ENCODE measurements at places on chromosomes 6 and 20.

DNA sequence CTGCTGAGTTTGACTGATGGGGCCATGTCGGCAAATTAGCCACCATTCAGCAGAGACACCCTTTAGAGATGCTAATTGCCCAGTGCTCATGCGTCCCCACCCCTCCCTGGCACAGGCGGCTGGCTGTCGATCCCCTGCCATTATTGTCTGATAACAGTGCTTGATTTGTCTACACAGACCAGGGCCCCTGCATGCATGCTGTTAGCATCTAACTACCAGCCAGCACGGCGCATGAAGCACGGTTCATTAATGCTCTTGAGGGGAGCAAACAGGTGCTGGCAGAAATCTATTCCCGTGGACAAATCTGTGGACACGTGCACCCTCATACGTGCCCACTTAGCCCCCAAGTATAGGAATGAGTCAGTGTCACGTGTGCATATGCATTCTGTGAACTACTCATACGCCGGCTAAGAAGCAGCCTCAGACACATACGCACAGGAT, 32.2 kb downstream of the KCNB1 start:
- DNase-seq: no peak

- DNase-seq: no peak
These were observed 762.3 kb upstream of the GJE1 start for GRCh38 chr6:141370438-141370837.

DNA sequence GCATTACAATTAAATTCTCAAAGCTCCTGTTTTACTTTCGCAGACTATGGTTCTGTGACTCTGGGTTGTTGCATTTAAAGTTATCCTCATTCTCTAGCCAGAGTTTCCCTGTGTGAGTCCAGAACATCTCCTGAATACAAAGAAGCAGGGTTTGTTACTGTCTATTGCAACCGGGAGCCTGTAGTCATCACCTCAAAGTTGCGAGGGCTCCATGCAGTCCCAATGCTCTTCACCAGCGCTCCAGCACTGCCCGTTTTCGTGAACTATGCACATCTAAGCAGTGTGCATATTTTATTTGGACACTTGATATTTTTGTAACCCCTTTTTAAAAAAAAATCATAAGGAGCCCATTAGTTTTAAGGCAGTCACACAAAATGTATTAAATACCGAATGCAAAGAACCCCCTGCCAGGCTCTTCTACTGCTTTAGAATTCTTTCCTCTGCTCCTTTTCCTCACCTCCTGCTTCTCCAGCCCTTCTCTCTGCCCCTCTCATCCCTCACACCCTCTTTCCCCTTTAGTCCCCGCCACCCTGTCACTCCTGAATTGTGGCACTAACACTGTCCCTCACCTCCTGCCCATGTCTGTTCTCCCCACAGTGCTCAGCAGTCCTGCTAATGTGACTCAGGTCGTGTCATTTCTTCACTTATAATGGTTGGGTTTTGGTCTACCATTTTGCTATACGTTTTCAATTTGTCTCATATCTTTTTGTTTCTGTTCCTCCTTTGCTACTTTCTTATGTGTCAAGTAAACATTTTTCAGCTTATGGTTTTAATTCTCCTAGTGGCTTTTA, 1.1 kb upstream of the HLA-C start:
- DNase-seq: no peak

GRCh38 chr6:13068586-13069210, 259.6 kb downstream of the TBC1D7 start:
- DNase-seq: no peak

- DNase-seq: no peak
These were observed 62.0 kb upstream of the FAM184A start for GRCh38 chr6:119140196-119141140.

DNA sequence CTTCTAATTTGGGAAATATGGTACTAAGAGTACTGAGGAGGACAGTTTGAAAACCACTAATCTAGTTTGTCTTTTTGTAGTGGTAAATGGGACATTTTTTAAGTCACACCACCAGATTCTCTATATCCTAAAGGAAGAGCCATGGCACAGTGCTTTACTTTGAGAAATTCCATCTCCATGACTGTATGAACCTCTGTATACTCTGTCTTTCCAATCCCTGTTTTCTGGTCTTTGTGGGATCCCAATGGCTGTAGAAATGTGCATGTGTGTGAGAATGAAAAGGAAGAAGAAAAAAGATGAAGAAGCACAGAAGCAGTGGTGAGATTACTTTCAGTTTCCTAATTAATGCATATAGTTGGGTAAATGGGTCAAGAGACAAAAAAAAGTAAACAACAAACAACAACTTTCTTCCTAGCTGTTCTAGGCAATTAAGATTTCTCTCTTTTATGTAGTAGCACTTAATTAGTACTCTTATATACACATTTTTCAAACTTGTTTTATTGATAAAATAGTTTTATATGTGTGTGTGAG, 141.2 kb upstream of the HCRTR2 start:
- no peak for DNase-seq

- DNase-seq: no peak
These were observed 69.1 kb downstream of the NRSN1 start for GRCh38 chr6:24194978-24195700.

DNA sequence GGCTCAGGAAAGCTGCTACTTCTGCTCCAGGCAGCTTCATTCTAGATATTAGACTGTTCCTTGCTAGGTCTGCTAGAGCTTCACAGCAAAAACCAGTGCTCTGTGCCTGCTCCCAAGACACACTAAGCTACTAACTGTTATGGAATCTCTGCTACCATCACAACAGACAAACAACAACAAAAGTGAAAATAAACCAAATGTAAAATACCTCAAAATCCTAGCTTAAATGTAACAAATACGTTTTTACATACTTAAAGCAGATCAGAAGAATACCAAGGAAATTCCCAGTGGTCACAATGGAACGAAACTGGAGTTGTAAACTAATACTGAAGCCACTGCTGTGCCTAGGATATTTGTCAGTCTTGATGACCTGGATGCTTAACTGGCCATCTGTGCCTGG, 84.6 kb upstream of the EZR start:
- no peak for DNase-seq

DNA sequence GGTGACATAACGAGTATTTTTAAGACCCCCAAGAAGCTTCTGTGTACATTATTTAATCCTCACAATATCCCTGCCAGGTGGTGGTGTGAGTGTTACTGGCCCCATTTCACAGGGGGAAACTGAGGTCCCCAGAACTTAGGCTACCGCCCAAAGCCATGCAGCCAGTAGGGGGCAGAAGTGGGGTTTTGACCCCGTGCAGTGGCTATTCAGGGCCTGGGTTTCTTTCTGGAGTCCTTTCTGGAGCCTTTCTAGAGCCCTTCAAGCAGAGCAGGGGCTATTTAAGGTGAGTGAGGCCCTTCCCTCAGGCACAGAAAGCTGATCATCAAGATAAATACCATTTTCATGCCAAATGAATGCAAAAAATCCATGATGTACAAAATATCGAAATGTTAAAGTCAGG, 59.0 kb downstream of the CTCFL start:
- no peak for DNase-seq

DNA sequence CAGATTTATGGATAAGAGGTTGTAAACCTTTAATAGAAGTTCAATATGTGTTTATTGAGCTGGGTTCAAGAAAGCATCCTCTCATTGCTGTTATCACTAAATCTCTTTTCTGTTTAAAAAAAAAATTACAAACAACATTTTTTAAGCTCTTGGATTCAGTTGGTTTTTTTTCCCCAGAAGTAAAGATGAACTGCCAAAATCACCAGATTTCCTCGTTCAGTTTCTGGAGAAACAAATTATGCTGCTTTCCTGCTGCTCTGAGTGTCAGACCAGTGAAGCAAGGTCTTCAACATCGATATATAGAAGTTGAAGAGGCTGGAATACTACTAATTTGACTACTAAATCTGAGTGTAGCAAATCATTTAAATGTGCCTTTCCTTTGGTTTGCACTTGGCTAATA, 352.1 kb upstream of the IRAK1BP1 start:
- DNase-seq: no peak

DNA sequence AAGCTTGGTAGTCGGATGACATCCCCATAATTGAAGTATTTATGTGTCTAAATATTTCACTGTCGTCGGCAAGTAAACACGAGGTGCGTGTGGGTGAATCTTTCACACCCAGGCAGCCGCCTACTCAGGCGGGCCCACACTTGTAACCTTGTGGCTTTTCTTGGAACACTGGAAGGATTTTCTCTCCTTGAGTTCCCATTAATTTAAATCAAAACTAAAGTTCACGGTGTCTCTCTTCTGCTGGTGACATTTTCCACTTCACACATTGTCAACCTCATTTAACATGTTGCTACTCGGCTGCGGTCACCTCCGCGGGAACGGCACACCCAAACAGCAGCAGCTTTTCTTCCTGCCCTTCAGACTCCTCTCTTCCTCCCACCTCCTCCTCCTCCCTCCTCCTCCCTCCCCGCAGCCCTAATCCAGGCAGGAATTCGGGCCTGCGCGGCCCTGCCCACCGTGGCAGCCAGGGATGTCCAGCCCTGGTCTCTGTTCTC, 336.6 kb downstream of the QKI start:
- no peak for DNase-seq

GRCh38 chr6:169240591-169241390, 12.9 kb downstream of the THBS2 start:
- DNase-seq: no peak

GRCh38 chr6:119628691-119629594, 279.4 kb upstream of the MAN1A1 start:
- no peak for DNase-seq

- DNase-seq: no peak
These were observed 13.8 kb upstream of the AKAP12 start for GRCh38 chr6:151225919-151226318.

DNA sequence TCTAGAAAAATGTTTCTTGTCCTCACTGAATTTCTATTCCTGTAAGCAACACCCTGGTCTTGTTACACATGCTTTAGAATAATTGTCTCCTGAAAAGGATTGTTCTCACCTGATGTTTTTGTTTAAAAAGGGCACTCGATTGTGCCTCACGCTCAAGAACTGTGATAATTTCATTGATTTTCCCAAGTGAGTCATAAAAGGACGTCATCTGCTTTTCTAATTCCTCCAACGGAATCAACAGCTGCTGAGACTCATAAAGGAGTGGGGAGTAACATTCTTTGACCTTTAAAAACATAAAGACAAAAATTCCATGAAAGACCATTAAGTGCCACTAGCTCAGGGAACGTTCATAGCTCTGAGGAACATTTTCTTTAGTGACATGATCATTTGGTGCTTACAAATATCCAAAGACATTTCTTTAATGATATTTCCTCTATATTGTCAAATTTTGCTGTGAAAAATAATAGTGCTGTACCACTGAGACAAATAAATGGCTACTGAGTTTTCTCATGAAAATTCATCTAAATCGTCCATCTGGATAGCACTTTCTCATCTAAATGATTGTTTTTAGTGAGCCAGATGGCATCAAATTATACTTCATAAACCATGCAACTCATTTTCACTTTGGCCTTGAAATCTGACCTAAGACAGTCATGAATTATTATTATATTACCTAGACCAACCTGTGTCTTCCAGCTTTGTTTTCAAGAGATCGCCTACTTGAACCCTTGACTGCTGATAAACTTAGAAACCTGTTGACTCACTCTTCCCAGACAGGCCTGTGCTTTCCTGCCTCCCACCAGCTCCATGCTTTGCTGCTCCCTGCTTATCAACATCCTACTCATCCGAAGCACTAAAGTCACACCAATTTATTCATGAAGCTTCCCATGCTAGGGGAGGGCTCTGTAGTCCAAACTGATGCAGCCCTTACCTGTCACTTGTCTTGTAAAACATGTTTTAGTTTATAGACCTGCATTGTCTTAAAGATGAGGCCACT, 178.2 kb downstream of the SYNE1 start:
- no peak for DNase-seq

GRCh38 chr6:104349191-104349590, 510.5 kb downstream of the HACE1 start:
- DNase-seq: no peak

GRCh38 chr6:74409447-74409846, 713.4 kb downstream of the CD109 start:
- peak; percentile 3 for DNase-seq

DNA sequence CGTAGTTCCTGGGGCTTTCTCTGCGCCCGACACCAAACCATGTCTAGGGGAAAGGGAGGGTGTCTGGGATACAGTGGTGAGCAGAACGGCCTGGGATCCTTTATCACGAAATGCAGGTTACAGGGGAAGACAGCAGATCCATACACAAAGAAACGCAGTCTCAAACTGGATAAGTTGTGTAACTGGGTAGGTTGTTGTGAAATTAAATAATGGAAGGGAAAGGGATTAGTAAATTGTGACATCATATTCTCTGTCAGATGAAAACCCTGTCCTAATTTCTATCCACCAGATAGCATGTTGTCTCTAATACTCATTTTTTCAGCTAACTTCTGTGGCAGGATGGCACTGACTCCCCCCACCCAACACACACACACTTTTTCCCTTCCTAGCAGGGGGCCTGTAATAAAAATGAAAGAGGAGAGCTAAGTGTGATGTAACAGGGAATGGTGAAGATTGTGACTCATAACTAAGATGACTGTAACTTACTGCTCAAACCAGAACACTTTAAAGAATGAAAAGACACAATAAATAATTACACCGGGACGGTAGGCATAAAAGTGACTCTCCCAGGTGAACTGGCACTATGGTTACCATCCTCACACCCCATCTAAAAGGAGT, 769 bp upstream of the TRPC4AP start:
- no peak for DNase-seq

DNA sequence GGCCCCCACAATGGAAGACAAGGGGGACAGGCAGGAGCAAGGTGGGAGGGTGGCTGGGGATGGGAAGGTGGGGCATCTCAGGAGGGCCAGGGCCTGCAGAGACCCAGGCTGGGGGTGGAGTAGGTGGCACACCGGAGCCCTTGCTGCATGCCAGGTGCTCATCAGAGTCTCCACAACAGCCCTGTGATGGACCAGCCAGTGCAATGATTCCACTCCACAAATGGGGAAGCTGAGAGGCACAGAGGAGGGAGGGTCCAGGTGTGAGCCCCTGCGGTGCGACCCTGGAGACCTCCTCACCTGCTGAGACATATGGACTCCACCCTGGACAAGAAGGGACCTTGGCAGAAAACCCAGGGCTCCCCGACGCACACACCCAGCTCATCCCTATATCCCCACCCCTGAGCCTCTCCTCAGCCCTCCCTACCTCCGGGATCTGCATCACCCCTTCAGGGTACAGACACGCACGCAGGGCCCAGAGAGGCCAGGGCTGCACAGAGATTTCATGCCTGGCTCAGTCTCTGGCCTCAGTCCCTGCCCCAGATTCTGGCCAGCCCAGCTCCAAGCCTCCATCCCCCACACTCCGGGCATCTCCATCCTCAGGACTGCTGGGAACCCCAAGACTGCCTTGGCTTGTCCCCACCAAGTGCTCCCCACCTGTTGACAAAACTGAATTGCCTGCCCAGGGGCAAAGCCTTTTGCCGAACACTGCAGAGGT, 7.1 kb upstream of the GRM4 start:
- DNase-seq: no peak

- DNase-seq: no peak
These were observed 256.1 kb downstream of the TBX18 start for GRCh38 chr6:84508334-84508733.

DNA sequence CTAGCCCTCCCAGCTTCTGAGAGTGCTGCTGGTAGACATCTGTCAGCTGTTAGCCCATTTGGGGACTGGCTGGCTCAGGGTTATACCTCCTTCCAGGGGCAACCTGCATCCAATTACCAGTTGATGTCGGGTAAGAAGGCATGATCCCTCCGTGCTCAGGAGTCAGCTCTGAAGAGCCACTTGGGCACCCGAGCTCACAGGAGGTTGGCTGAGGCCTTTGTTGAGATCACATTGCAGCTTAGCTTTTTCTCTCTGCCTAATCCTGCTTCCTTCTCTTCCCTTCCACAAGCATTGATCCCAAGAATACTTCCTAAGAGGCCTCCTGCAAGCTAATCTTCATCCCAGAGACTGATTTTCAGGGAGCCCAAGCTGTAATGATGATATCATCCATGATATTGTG, 35.5 kb downstream of the SCP2D1 start:
- DNase-seq: no peak
